ENCODE measurements at places on chromosomes 7 and 10.

GRCh38 chr10:109306698-109307097 is 616.6 kb downstream of the XPNPEP1 start:
- no peak for DNase-seq

DNA sequence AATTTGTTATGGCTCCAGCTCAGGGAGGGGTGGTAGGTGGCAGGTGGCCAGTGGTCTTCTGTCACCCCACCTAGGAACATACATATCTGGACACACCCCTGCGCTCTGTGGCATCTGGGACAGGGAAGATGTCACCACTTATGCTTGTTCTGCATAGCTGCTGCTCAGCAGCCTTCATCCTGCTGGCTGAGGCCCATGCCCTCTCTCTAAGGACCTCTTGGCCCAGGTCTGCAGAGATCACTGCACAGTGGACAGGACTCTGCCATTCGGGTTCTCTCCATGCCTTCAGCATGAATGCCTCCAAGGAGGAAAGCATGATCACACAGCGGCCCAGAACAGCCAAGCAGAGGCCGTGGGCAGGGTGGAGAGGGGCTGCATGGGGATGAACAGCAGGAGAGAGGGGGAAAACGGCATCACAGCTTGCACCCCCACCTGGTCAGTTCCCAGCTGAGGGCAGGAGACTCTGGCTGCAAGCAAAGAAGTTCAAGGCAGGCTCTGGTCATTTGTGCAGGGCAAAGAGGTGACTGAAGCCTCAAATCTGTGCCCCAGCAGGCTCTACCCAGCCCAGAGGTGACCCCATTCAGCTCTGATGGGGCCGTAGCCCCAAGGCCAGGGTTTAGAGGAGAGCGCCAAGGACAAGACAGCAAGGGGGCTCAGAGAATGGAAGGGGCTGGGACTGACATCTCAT is 47.8 kb upstream of the GDF10 start:
- no peak for DNase-seq

DNA sequence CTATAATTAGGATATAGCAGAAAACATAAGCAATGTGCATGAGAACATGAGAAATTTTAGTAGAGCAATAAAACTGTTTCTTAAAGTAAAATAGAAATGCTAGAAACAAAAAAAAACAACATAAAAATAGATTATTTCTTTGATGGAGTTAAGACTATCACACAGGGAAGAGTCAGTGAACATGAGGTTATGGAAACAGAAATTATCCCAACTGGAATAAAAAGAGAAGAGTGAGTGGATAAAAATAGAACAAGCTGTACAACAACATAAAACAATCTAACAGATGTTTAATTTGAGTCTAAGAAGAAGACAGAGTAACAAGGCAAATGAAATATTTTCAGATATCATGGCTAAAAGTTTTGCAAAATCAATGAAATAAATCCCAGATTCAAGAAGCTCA is 7.5 kb upstream of the OR6B1 start:
- no peak for DNase-seq

GRCh38 chr10:112565434-112566053 is 118.5 kb downstream of the VTI1A start:
- DNase-seq, result no peak

GRCh38 chr7:158529181-158530096 is 58.2 kb downstream of the PTPRN2 start:
- DNase-seq, result no peak

DNA sequence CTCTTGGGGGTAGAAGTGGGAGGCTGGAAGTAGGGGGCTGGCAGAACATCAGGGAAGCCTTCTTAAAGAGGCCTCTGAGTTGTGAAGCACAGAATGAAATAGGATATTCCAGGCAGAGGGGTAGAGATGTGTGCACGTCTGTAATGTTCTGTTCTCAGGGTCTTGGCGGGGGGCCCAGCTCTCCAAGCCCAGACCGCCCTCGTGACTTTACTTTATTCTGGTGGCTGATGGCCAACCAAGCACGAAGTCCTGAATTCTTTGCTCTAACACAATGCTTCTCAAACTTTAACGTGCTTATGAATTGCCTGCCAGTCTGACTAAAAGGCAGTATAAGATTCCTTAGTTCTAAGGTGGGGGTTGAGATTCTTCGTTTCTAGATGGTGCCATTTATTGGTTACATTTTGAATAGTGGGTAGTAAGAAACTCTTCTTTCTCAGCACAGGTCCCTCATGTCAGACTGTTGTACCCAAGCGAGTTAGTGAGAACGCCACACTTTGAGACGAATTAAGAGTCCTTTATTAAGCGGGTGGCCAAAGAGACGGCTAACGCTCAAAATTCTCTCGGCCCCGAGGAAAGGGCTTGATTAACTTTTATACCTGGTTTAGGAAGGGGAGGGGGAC is 8.2 kb downstream of the PRXL2A start:
- no peak for DNase-seq

Measured in SIG-M5 (cell line).